ENCODE measurements at places on chromosomes 7 and 10.

GRCh38 chr7:14233868-14234369 is 244.5 kb upstream of the ETV1 start:
- no peak for DNase-seq

DNA sequence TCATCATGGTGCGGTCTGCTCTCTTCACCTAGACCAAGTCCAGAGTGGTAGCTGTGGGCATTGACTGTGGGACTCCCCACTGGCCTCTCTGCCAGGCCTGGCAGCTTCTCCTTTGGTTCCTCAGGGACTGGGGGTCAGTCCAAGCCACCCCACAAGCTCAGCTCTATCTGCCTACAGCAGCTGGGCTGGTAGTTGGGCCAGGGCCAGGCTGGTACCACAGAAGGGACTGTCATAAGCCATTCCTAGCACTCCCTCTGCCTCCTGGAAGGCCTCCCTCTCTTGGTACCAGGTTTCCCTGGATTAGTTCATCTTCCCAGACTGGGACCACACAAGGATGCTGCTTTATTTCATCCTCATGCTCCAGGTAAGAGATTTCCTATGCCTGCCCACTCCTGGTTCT is 24.2 kb upstream of the UNC5B start:
- DNase-seq: no peak

DNA sequence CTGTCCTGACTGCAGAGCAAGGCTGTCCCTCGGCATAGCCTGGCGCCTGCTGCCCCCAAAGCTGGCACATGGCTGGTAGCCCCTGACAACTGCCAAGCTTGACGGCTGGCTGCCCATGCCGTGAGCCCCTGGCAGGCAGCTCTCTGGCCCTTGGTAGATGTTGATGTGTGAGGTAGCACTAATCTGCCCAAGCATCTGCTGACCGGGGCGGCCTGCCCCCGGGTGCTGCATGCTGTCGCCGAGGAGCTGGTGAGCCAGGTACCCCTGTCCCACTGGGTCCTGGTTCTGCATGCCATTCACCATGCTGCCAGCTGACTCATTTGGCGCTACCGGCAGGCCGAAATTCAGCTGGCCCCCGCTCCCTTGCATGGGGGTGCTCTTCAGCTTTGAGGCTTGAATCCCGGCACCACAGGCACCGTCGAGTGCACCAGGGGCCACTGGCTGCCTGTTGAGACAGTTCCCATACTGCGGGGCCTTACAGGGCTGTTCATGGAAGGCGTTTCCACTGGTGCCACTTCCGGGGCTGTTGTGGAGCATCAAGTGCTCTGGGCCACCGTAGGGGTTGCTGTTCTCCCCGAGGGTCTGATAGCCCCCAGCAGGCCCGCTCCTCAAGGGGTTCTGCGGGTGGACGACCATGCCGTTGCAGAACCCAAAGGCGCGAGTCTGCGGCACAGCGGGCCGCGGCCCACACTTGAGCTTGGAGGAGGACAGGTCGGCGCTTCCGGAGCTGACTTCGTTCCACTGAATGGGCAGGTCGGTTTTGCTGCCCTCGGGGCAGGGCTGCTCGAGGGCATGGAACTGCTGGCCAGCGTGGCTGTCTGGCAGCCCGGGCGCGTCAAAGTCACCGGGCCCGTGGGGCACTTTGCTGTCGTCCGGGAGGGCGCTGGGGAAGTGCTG is 262.2 kb upstream of the INHBA start:
- DNase-seq: no peak

DNA sequence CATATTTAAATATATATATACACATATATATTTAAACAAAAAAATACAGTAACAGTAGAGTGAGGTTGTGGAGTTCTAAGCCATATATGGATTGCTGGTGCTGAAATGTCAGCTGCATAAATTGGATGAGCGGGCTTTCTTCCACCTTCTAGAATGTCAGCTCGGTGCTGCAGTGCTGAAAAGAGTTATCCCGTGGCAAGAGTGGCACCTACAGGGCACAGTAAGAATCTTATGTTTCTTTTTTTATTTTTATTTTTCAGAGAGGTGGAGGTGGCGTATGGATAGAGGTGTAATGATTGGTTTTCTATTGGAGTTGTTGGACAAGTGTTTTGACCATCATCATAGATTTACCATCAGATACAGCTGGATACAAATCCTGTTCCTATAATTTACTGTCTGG is 86.2 kb upstream of the DYNC1I1 start:
- no peak for DNase-seq

DNA sequence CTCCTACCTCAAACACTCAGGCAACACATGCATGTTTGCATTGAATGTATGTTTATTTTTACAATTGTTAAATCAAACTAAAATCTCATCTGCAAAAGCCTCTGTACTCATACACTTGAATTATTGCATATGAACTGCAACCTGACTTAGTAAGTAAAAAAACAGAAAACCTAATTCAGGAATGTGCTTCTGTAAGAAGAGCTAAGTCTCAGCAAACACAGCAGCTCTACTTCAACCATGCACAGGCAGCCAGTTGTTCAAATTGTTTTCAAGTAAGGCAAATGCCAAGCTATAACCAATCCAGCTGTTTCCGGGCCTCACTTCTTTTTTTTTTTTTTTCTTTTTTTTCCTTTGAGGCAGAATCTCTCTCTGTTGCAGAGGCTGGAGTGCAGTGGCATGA is 93.5 kb upstream of the MALRD1 start:
- DNase-seq: no peak

DNA sequence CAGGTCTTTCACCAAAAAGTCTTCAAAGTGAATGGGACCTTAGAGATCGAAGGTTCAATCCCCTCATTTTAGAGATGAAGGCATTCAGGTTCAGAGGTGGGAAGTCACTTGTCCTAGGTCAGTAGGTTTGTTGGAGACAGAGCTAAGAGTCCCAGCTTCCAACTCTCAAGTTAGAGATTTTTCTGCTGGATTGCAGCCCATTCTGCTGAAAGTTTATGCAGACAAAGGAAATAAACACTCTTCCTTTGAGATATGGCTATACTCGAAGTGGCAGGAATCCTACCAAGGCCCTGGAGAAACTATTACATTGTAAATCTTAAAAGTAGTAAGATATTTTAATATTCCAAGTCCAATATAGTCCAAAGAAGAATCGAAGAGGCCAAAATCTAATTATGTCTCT is 64.4 kb downstream of the LYZL1 start:
- no peak for DNase-seq

DNA sequence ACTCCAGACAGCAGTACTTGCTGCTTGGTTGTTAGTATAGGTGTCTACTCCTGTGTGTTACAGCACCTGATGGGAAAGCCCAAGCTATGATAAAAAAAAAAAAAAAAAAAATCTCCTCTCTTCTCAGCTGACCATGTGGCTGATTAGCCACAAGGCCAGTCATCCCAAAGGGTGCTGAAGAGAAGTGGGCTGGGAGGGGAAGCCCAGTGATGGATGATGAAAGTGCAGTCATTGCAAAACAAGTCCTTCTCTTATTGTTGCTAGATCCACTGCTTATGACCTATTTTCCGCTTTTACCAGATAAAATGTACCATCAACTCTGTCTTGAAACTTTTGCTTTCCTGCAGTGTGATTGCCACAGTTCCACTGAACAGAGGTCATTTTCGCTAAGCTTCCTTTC is 1092.5 kb upstream of the C7orf33 start:
- DNase-seq: no peak

DNA sequence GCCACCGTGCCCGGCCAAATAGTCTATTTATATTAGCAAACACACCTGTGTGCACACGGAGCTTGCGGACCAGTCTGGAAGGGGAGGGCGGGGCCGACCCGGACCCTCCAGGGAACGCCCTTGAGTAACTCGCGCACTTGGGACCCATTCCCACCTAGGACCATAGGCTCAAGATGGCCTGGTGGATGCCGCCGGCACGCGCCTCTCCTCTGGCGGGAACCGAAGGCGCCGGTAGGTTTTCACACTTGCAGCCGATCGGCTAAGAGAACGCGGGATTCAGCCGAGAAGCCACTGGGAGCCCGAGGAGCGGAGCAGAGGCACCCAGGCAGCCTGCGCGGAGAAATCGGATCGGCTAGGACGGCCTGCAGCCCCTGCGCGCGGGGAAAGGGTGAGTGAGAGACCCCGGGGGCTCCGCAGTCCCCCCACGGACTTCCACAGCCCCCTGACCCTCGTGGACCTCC is 18.9 kb downstream of the IFT22 start:
- no peak for DNase-seq

- no peak for DNase-seq
These were observed 7.7 kb upstream of the TRA2A start for GRCh38 chr7:23539494-23539907.

- no peak for DNase-seq
These were observed 769 bp upstream of the ELFN1 start for GRCh38 chr7:1669064-1669951.

DNA sequence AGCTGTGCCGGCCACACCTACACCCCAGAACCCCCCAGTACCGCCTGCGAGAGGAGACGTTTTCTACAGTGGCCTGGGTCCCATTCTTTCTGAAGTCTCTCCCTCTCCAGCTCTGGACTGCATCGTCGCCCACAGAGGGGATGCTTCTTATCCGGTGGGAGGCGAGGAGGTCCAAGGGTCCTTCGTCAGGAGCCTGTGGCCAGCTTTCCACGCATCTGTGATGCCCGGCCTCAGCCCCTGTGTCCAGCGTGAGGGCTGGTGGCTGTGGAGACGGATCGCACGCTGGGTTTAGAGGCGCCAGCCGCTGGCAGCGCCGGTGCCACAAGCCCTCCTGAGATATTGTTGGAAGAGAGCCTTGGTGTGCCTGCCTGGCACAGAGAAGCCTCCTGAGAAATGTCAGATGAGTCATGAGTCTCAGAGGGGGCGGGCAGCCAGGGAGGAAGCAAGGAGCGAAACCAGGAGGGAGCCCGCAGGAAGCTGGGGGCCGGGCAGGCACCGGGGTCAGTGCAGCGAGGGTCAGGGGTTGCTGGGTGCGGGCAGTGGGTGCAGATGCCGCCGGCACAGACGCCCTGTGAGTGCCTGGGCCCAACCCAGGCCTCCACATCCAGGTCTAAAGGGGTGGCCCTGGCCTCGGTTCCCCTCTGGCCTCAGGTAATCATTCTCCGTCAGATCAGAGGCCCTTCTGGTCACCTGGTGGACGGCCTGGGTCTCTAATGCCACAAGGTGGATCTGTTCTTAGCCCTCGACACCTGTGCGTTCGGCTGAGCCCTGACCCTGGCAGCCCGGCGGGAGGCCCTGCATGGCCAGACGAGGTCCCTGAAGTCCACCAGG is 86.0 kb upstream of the DIP2C start:
- DNase-seq: no peak

DNA sequence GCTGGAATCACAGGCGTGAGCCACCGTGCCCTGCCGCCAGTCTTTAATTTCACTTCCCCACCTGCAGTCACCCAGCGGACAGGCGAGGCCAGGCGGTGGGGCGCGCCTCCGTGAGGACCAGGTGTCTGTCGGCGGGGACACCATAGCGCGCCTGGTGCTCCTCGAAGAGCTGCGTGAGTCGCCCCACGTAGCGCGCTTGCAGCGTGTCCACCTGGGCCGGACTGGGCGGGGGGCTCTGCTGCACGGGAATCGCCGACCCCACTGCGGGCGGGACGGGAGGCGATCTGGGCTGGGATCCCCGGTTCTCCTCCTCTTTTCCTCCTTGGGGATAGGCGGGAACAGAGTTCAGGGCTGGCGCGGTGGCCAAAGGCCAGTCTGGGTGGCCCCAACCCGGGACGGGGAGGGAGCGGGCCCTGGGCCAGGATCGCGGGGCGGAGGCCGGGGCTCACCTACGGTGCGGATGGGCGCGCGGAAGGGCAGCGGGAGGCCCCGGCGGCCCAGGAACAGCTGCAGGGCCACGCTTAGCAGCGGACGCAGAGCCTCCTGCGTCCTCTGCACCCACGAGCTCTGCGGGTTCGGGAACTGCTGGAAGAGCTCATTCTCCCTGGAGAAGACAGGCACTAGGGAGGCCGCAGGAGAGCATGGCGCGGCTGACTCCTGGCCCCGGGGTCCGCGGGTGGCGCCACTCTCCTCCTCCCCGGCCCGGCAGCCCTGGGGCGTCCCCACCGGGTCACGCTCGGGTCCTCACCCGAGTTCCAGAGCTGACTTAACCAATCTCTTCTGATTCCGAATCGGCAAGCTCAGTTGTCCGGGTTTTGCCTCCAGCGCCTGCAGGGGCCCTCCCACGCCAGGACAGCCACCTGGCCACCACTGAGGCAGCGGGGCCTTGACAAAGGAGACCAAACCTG is 1.1 kb upstream of the MOGAT3 start:
- DNase-seq: no peak

- no peak for DNase-seq
These were observed 11.6 kb upstream of the ADAMTS14 start for GRCh38 chr10:70660722-70661121.

DNA sequence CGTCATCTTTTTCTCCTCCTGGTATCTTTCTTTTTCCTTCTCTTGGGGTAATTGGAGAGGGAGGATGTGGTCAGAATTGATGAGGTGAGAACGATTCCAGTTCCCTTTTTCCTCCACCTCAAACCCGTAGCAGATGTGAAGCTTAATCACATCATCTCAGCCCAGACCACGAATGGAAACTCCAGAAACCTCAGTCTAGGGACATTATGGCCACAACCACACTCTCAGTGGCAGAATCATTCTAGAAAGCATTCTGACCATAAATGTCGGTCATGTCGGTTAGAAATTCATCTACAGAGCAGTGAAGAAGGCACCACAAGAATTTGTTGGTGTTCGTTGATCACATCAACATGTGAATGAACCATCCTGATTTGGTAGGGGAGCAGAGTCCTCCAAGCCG is 78.7 kb downstream of the GATA3 start:
- peak; percentile 91 for DNase-seq

GRCh38 chr10:90805206-90805605 is 52.6 kb downstream of the HTR7 start:
- DNase-seq: no peak

GRCh38 chr10:32112055-32112454 is 55.8 kb upstream of the KIF5B start:
- DNase-seq: no peak

DNA sequence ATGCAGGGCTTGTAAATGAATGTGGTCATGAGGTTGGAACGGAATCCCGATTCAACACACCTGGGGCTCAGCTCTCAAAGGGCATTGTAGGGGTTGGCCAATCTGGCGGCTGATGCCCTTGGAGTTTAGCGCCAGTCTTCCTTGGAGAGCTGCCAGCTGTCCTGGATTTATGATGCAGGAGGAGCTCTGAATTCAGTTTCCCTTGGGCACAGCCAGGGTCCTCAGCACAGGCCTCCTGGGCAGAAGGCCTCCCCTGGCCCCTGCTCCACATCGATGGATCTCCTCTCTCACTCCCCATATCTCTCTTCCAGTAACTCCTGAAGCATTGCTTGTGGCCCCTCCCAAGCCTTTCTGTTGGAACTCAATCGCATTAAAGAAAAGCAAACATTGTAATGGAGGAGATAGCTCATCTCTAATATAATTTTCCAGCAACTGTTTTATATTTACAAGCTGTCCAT is 985 bp upstream of the CYTH3 start:
- DNase-seq: no peak

DNA sequence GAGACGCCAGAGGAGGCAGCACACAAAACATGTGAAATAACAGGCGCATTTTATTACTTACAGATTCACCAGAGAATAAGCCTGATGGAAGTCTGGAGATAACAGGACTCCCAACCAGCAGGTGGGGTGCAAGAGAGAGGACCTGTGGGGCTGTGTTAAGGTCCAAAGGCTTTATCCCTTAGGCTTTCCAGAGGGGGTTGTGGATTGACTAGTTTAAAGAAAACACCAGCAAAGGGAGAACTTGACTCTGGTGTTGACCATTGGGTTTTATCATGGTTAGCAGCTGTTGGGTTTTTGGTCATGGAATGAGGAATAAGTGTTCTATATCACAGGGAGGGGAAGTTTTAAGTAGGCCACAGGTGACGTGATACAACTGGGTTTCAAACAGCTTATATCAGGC is 1.6 kb upstream of the CRPPA start:
- DNase-seq: no peak

- no peak for DNase-seq
These were observed 77.7 kb downstream of the VWA2 start for GRCh38 chr10:114316744-114317143.

All from T-helper 2 cell (primary cell).